Skeletal muscle cell (primary cell): ENCODE measurements at places on chromosomes 6 and 20.

DNA sequence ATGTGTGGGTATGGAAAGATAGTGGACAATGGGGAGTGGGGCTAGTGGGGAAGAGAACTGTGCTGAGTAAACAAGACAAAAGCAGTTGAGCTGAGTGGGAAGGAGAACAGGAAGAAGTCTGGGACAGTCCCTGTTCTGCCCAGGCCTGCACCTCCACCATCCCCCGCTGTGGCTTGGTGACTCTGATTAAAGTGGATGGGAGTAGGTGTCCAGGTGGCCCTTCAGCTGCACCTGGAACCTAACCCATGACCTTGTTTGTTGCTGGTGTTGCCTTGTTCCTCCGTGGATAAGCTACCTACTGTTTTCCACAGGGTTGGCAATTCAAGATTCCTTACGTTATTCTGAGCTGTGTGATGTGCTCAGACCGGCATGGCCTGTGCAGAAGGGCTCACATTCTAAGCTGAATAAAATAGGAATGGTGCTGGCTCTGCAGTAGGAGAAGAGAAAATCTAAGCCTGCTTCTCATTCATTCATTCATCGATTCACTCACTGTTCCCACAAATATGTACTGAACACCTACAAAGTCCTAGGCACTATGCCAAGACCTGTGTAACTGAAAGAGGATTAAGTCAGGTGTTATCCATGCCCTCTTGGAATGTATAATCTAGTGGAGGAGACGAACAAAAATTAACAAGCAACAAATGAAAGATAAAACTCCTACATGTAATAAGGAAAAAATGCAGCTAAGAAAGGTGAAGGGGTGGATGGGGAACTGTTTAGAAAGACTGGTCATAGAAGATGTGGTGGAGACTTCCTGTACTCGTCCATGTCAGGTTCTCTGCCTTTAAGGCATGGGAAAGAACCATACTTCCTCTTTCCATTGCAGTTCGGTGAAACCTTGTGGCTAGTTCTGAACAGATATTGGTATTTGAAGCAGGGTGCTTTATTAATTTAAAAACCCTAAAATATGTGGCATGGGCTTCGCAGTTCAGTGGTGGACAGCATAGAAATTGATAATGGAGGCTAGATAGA is 10.1 kb upstream of the CALHM6 start:
- DNase-seq, result no peak

- no peak for DNase-seq
These were observed 7.1 kb upstream of the TXNDC5 start for GRCh38 chr6:7917729-7918128.

- no peak for DNase-seq
These were observed 105.8 kb downstream of the SCML4 start for GRCh38 chr6:107718341-107718740.

DNA sequence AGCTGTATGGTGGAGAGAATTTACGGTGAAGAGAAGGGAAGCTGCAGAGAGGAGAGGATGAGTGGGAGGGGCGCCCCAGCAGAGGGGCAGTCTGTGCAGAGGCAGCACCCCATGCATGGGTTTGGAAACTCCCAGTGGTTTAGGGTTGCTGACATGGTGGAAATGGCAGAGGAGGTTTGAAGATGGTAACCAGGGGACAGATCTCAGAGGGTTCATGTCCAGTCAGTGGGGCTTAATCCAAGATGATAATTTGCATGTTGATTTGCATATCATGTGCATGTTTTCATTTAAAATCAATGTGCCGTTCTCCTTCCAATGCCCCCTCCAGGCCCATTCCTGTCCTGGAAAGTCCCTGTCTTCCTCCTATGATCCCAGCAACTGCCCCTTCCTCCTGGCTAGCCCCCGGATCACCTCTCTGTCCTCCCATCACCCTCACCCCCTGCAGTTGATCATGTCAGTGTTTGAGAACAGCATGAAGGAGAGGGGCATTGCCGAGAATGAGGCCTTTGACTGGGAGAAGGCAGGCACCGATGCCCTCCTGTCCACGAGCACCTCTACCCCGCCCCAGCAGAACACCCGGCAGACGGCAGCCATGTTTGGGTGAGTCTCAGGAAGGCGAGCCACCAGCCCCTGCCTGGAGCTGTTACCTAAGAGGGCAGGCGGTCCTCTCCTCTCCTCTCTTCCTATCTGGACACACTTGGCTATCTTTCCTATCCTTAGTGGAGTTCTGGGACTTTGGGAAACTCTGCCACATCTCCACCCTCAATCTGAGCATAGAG is 14.3 kb downstream of the TTBK1 start:
- no peak for DNase-seq

DNA sequence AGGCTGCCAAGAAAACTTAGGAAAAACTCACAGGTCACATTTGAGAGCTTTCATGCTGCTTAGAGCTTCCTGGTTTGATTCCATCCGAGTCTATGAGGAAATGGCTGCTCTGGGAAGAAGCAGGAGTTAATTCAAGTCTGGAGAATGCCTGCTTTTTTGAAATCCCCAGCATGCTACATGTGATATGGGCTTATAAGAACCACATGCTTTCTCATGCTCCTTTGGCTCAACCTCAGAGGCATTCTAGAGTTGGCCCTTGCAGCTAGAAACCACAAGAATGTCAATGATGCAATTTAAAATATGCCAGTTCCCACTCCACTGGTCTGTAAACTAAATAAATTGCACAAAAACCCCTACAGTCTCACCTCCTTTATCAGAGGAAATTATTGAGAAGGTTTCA is 142.9 kb upstream of the OLIG3 start:
- DNase-seq, result peak; percentile 94
